AG04450 (cell line): ENCODE measurements at places on chromosomes 1 and 21.

- no peak for DNase-seq
These were observed 23.2 kb downstream of the CDC42 start for GRCh38 chr1:22075718-22076117.

GRCh38 chr1:182191381-182192115 is 130.0 kb upstream of the ZNF648 start:
- no peak for DNase-seq

DNA sequence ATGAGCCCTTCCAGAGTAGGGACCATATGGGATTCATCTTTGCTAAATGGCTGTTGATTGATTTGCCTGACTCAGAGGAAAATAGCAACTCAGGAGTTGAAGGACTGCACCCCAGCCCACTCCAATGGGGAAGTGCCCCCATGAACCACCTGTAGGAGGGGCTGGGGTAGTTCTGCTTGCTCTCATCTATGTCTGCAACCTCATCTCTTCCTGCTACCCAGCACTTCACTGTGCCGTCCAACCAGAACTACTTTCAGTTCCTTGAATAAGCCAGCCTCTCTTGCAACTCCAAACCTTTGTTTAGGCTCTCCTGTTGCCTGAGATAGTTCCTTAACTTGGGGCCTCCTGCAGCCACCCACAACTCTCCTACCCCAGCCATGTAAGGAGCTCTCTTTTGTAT is 26.6 kb downstream of the BEND5 start:
- no peak for DNase-seq

DNA sequence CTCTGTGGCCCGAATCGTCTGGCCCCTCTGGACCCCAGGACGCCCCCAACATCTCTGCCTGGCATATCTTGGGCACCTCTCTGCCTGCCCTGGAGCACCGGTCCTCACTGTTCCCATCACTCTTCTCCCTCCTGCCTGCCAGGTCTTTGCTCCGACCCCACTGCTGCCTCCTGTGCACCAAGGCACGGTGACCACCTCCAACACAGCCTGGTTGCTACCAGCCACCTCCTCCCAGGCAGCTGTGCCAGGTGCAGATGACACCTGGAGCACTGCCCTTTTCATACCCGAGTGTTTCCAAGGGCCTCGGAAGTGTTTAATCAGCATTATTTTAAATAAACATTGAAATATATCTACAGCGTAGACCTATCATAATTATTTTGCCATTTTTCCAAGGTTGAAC is 31.3 kb downstream of the PKNOX1 start:
- no peak for DNase-seq

- no peak for DNase-seq
These were observed 22.9 kb downstream of the RRP1 start for GRCh38 chr21:43812139-43812821.
